Bronchial smooth muscle cell (primary cell): ENCODE measurements at places on chromosomes 5 and 9. TPM values are rescaled to one million over a fixed set of nuclear protein-coding genes. Genes with fewer than 3 reads are reported as not detected.

The LECT2 gene
- not detected in 2 replicates for total RNA-seq

The TEK gene
- 0.43 and 15.6 TPM in 2 replicates for total RNA-seq

The HMCN2 gene
- total RNA-seq, result under 0.01 and 0.09 TPM in 2 replicates

The UQCRQ gene
- total RNA-seq, result 150 and 208 TPM in 2 replicates

The EIF4E1B gene
- 0.26 TPM in 1 of 2 replicates, not detected in the other for total RNA-seq

The CD14 gene
- total RNA-seq, result 0.32 TPM in 1 of 2 replicates, not detected in the other

The SPATA9 gene
- total RNA-seq, result 0.43 and 0.47 TPM in 2 replicates

The PDE8B gene
- 0.09 TPM in 1 of 2 replicates, not detected in the other for total RNA-seq

The CTXN3 gene
- not detected in 2 replicates for total RNA-seq

The LCN6 gene
- total RNA-seq, result not detected in 2 replicates

The GRK6 gene
- 13.6 and 15.5 TPM in 2 replicates for total RNA-seq

The ELAVL2 gene
- under 0.01 and 0.09 TPM in 2 replicates for total RNA-seq

The PCDHGA6 gene
- 2.4 and 3.9 TPM in 2 replicates for total RNA-seq

The ECSCR gene
- total RNA-seq, result not detected in 2 replicates

The FOXD4L6 gene
- under 0.01 TPM in 1 of 2 replicates, not detected in the other for total RNA-seq

The TLX3 gene
- not detected in 2 replicates for total RNA-seq

The CDH9 gene
- total RNA-seq, result not detected in 2 replicates

The INSL6 gene
- total RNA-seq, result not detected in 2 replicates

The BICD2 gene
- total RNA-seq, result 38.3 and 50.4 TPM in 2 replicates

The PDLIM7 gene
- total RNA-seq, result 45.0 and 63.5 TPM in 2 replicates

The GZMA gene
- total RNA-seq, result not detected in 2 replicates

The ARL10 gene
- total RNA-seq, result 7.6 and 11.3 TPM in 2 replicates

The GLRX gene
- total RNA-seq, result 35.2 and 63.4 TPM in 2 replicates

The DRD1 gene
- under 0.01 TPM in 1 of 2 replicates, not detected in the other for total RNA-seq

The PCDHB16 gene
- total RNA-seq, result 0.16 and 2.1 TPM in 2 replicates
